ENCODE measurements at places on chromosomes 13 and 19. TPM values are rescaled to one million over a fixed set of nuclear protein-coding genes. Genes with fewer than 3 reads are reported as not detected.

DNA sequence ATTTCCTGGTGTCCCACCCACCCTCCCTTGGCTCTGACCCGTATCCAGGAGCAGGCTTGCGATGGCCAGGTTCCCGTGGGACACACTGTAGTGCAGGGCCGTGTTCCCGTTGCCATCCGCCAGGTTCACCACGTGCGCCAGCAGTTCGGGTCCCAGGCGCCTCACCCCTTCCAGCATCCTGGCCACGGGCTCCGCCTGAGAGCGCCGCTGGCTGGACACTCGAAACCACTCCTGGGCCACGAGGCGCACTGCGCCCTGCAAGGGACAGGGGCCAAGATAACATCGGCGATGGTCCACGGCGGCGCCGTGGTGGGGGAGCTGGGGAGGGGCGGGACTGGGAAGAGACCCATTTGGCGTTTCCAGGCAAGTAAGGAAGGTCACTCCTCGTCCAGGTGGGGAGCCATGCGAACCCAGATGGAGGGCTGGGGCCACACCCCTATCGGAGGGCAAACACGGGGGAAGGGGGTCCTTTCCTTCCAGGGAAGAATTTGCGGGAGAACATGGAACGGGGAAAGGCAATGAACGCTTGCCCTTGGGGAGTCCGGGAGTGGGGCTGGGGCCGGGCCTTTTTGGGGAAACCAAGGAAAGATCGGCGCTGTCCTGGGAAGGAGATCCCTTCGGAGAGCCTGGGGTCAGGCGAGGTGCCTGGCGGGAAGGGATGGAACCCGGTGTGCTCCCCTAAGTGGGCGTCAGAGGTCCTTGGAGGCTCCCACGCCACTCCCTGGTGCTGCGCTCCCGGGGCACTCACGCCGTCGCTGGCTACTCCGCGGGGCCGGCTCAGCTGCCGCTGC, 9.9 kb downstream of the KANK3 start:
- no peaks in the 10 kb centered on the region for H3K36me3 ChIP-seq
- no peak overlapping the region for H3K4me3 ChIP-seq
- H3K4me1 ChIP-seq = peaks cover 9% of the 10 kb centered on the region
- no peak overlapping the region for H3K27ac ChIP-seq

- H3K4me3 ChIP-seq = no peak overlapping the region
- no peak overlapping the region for H3K27ac ChIP-seq
- H3K36me3 ChIP-seq = no peaks in the 10 kb centered on the region
- H3K27me3 ChIP-seq = peaks cover 2% of the 10 kb centered on the region
Measured at GRCh38 chr13:24004142-24004899, 107.0 kb upstream of the C1QTNF9B start.

GRCh38 chr13:39485314-39485700, 117.7 kb downstream of the LHFPL6 start:
- H3K4me3 ChIP-seq = no peak overlapping the region
- peaks cover 4% of the 10 kb centered on the region for H3K27me3 ChIP-seq
- DNase-seq = no peak
- H3K4me1 ChIP-seq = no peaks in the 10 kb centered on the region
- no peaks in the 10 kb centered on the region for H3K36me3 ChIP-seq

DNA sequence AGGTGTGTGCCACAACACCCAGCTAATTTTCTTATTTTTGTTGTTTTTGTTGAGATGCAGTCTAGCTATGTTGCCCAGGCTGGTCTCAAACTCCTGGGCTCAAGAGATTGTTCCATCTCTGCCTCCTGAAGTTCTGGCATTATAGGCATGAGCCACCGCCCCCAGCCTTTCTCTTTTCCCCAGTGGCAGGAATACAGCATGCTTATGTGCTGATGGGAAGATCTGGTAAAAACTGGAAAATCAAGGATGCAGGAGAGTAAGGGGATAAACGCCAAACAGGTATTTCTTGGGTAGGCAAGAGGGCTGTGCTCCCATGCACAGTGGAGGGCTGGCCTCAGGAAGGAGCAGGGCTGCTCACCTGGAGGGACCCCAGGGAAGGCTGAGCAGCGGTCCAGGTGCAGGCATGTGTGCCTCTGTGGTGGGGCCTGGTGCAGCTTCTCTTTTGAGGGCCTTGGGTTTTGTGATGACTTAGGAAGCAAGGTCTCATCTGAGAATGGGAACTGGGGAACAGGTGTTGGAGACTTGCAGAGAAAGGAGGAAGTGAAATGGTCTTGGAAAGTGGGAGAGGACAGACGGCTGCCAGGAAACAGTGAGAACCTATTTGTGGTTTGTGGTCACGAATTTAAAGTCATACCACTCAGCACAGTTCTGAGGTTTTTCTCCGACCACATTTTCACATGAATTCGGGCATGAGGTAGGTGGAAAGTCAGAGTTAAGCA, 106.5 kb downstream of the TEX26 start:
- DNase-seq = peak; percentile 51
- H3K27me3 ChIP-seq = peaks cover 33% of the 10 kb centered on the region
- peak overlapping the region; percentile 21 for H3K27ac ChIP-seq
- no peak overlapping the region for H3K4me3 ChIP-seq

- no peaks in the 10 kb centered on the region for H3K4me1 ChIP-seq
- H3K4me3 ChIP-seq = no peak overlapping the region
- no peaks in the 10 kb centered on the region for H3K27me3 ChIP-seq
- no peak for DNase-seq
Measured at GRCh38 chr13:35714588-35715377, 238.3 kb upstream of the MAB21L1 start.

- H3K4me1 ChIP-seq = no peaks in the 10 kb centered on the region
- DNase-seq = no peak
- H3K36me3 ChIP-seq = no peaks in the 10 kb centered on the region
- no peaks in the 10 kb centered on the region for H3K27me3 ChIP-seq
- no peak overlapping the region for H3K4me3 ChIP-seq
- no peak overlapping the region for H3K27ac ChIP-seq
Measured at GRCh38 chr19:28150129-28150528, 1062.8 kb downstream of the UQCRFS1 start.

DNA sequence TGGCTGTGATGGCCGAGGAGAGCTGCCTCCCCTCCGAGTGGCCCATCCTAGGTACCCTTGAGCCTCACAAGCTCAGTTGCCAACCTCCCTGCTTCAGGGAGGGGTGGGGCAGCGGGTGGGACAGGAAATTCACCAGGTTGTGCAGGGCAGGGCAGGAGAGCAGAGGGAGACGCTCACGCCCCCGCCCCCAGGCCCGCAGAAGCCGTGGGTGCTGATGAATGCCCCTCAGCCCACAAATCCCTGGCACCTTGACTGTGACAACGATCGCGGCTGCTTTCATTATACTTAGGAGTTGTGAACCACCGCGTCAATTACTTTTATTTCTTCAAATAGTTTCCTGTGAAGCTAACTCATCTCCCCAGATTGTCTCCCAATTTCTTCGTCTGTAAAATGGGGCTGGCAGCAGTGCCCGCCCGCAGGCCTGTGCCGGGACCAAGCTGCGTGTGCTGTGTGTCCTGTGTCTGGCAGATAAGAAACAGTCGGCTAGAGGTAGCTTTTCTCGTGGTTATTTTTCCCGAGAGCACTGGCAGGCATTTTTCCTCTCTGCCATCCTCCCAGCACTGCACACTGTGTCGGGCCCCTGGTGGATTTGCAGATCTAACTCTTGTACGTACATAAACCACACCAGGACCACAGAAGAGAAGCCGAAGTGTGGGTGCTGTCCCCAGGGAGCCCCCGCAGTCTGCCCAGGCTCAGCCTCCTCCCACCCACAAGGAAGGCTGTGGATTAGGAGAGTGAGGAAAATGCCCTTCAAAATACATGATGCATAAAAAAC, 7.9 kb upstream of the RASA3 start:
- peak; percentile 74 for DNase-seq
- H3K36me3 ChIP-seq = no peaks in the 10 kb centered on the region
- no peaks in the 10 kb centered on the region for H3K27me3 ChIP-seq
- no peak overlapping the region for H3K27ac ChIP-seq
- no peak overlapping the region for H3K4me3 ChIP-seq
- peaks cover 9% of the 10 kb centered on the region for H3K4me1 ChIP-seq

- H3K27me3 ChIP-seq = peaks cover 12% of the 10 kb centered on the region
- H3K27ac ChIP-seq = no peak overlapping the region
- no peaks in the 10 kb centered on the region for H3K4me1 ChIP-seq
- H3K4me3 ChIP-seq = no peak overlapping the region
- no peaks in the 10 kb centered on the region for H3K36me3 ChIP-seq
- no peak for DNase-seq
Measured at GRCh38 chr13:106911627-106912026, 343.7 kb upstream of the ARGLU1 start.

- DNase-seq = no peak
- no peak overlapping the region for H3K27ac ChIP-seq
- H3K4me1 ChIP-seq = no peaks in the 10 kb centered on the region
- H3K27me3 ChIP-seq = no peaks in the 10 kb centered on the region
- no peaks in the 10 kb centered on the region for H3K36me3 ChIP-seq
Measured at GRCh38 chr13:90008707-90009149, 1338.8 kb upstream of the MIR17HG start.

GRCh38 chr13:101390461-101390860, 25.8 kb downstream of the NALCN start:
- no peaks in the 10 kb centered on the region for H3K4me1 ChIP-seq
- H3K36me3 ChIP-seq = no peaks in the 10 kb centered on the region
- H3K27ac ChIP-seq = no peak overlapping the region
- no peak overlapping the region for H3K4me3 ChIP-seq

- no peak overlapping the region for H3K27ac ChIP-seq
- H3K4me3 ChIP-seq = no peak overlapping the region
- no peaks in the 10 kb centered on the region for H3K36me3 ChIP-seq
- DNase-seq = no peak
- no peaks in the 10 kb centered on the region for H3K4me1 ChIP-seq
- no peaks in the 10 kb centered on the region for H3K27me3 ChIP-seq
Measured at GRCh38 chr13:63107179-63107943, 1691.7 kb upstream of the PCDH20 start.

DNA sequence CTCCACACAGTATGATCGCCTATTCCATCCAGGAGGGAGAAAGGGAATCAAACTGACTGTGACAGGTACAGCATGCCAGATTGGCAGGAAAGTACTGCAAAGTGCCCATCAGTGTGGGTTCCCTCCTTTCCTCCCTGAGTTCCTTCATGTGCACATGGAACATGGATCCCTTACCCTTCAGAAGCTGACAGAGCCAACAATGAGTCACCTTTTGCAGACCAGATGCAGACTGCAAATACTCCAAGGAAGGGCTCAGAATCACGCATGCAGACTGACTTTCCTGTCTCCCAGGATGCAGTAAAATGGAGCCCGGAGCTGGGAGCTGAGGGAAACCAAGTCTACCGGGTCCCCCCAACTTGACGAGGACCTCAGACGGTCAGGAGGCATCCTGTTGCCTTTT, 41.8 kb downstream of the SACS start:
- DNase-seq = no peak
- H3K27me3 ChIP-seq = peaks cover 5% of the 10 kb centered on the region
- H3K4me1 ChIP-seq = peaks cover under 1% of the 10 kb centered on the region
- no peaks in the 10 kb centered on the region for H3K36me3 ChIP-seq
- no peak overlapping the region for H3K4me3 ChIP-seq

DNA sequence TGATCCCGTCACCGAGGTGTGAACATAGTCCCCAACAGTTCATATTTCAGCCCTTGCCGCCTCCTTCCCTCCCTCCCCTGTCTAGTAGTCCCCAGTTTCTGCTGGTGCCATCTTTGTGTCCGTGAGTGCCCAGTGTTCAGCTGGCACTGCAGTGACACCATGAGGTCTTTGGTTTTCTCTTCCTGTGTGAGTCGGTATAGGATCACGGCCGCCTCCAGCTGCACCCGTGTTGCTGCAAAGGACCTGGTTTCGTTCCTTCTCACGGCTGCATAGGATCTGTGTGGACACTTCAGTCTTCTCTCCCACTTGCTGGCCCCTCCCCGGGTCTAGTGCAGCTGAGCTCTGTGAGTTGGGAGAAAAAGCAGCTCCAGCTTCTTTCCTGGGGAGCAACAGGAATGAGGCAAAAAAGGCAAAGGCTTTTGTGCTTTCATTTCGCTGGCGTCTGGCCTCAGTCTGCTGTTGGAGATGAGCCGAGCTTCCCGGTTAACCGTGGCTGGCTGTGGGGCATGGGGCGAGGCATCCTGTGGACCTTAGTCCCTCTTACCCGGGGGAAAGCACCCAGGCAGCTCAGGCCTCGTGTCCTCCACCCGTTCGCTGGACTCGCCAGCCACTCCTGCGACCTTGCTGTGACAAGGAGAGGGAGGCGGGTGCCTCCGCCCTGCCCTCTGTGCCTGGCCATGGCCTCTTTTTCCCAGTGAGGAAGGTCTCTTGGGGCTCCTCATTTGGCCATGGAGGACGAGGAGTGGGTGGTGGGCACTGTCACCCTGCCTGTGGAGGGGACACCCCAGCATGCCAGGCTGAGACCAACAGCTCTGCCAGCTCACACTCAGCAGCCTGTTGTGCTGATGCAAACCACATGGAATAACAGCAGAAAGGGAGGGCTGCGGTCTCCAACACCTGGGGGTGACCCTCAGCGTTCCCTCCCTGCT, 196.5 kb downstream of the TEX29 start:
- H3K4me1 ChIP-seq = no peaks in the 10 kb centered on the region
- peaks cover 2% of the 10 kb centered on the region for H3K27me3 ChIP-seq
- H3K36me3 ChIP-seq = no peaks in the 10 kb centered on the region
- H3K4me3 ChIP-seq = no peak overlapping the region
- DNase-seq = no peak
- H3K27ac ChIP-seq = no peak overlapping the region

DNA sequence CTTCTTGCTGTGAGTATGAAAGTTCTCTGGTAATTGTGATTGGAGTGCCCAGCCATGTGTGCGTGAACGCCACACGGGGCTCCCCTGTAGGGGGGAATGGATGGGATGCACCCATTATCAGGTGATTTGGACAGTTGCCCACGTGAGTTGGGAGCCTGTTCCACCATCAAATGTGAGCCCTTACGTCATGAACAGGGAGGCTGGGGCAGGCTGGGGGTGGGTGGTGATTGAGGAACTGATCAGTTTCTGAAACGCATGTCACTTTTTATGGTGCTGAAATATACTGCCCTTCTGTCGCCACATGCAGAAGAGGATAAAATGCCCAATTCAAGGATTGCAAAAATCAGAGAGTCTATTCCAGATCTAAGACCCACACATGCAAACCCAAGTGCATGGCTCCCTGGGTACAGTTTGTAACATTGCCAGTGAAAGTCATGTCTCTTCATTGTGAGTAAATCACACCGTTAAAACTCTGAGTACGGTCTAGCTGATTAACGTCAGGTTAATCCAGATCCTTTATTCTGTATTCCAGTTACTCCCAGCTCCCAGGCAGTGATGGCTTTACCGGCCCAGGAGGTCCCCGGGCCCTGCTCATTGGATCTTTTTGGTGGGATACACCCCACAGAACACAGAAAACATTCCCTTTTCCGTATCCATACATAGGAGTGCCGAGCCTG, 90.2 kb downstream of the RAB20 start:
- H3K36me3 ChIP-seq = no peaks in the 10 kb centered on the region
- no peak overlapping the region for H3K27ac ChIP-seq
- H3K4me3 ChIP-seq = no peak overlapping the region
- peaks cover 12% of the 10 kb centered on the region for H3K27me3 ChIP-seq
- peaks cover 3% of the 10 kb centered on the region for H3K4me1 ChIP-seq

GRCh38 chr19:15524781-15525180, 16.5 kb downstream of the CYP4F22 start:
- H3K27ac ChIP-seq = no peak overlapping the region
- peaks cover 9% of the 10 kb centered on the region for H3K4me1 ChIP-seq
- peaks cover 6% of the 10 kb centered on the region for H3K36me3 ChIP-seq
- no peaks in the 10 kb centered on the region for H3K27me3 ChIP-seq
- no peak for DNase-seq
- no peak overlapping the region for H3K4me3 ChIP-seq

- H3K27ac ChIP-seq = peak overlapping the region; percentile 91
- H3K4me3 ChIP-seq = no peak overlapping the region
- peak; percentile 33 for DNase-seq
- H3K4me1 ChIP-seq = peaks cover 79% of the 10 kb centered on the region
- no peaks in the 10 kb centered on the region for H3K27me3 ChIP-seq
Measured at GRCh38 chr19:18477042-18477779, 39.3 kb upstream of the ISYNA1 start.

CBLC gene
- not detected for total RNA-seq

LAIR1 gene
- 11.3 TPM for total RNA-seq

TECR gene
- total RNA-seq = 98.5 TPM

ADGRE2 gene
- total RNA-seq = 0.43 TPM

NDUFA3 gene
- 96.7 TPM for total RNA-seq

C2CD4C gene
- total RNA-seq = 0.25 TPM

DAZAP1 gene
- 283 TPM for total RNA-seq

GAPDHS gene
- not detected for total RNA-seq

Measured in activated CD8-positive, alpha-beta T cell treated with anti-CD3 and anti-CD28 coated beads for 36 hours (primary cell).